ENCODE measurements at places on chromosomes 6 and 20. TPM values are rescaled to one million over a fixed set of nuclear protein-coding genes. Genes with fewer than 3 reads are reported as not detected.
A peak's percentile ranks its signal among the peaks of the same experiment; 100 is the strongest.

DNA sequence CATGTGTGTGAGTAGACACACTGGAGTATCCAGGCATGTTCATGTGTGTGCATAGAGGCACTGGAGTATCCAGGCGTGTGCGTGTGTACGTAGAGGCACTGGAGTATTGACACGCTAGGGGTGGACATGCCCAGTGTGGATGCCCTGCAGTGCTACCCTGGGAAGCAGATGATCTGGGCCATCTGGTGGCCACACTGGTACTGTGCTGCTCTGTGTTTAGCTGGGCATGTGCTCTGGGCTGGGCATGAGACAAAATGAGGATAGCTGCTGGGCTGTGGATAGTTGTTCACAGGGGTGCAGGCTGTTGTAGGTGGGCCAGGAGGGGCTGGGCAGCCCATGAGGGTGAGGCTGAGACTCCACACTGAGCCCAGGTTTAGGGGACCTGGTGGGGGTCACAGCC is 24.0 kb upstream of the NPBWR2 start:
- DNase-seq, result peak; percentile 42
- H3K27me3 ChIP-seq, result no peaks in the 10 kb centered on the region
- no peaks in the 10 kb centered on the region for H3K36me3 ChIP-seq
- H3K27ac ChIP-seq, result no peak overlapping the region
- no peak overlapping the region for H3K4me3 ChIP-seq

DNA sequence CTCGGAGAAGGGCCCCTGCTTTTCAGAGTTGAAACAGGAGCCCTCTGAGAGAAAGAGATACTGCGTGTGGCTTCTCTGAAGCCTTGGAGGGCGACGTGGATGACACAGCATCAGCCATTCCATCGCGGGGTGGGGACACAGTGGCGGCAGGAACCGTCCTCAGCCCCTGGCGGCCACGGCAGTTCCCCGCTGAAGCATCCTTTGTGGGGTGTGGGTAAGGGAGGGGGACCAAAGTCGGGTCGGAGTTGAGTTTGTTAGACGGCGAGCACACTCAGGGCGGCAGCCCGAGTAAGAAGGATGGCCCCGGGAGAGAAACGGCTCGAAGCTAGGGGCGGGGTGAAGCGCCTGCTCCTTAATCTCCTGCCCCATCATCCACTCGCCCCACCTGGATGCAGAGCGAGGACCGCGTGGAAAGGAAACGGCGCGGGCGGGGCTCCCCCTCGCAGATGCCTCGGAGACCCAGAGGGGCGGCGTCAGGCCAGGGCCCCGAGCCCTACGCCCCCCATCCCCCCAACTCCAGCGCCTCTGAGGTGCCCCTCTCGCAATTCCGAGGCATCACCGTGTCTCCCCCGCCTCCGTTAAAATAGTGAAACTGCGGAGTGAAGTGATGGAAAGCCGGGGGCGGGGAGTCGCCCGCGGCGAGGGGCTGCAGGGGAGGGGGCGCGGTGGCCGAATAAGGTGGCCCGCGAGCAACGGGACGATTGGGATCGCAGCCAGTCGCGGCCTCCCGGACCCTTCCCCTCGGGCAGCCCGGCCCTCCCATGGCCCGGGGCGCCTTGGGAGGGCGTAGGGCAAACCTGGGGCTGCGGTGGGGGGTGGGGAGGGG is 796 bp upstream of the RREB1 start:
- DNase-seq, result peak; percentile 67
- no peaks in the 10 kb centered on the region for H3K36me3 ChIP-seq
- H3K27me3 ChIP-seq, result no peaks in the 10 kb centered on the region
- H3K4me3 ChIP-seq, result peak overlapping the region; percentile 84
- no peak overlapping the region for H3K27ac ChIP-seq
- no peaks in the 10 kb centered on the region for H3K4me1 ChIP-seq

GRCh38 chr20:12966468-12967085 is 42.2 kb upstream of the SPTLC3 start:
- no peaks in the 10 kb centered on the region for H3K36me3 ChIP-seq
- no peaks in the 10 kb centered on the region for H3K27me3 ChIP-seq
- H3K27ac ChIP-seq, result no peak overlapping the region
- no peak for DNase-seq

DNA sequence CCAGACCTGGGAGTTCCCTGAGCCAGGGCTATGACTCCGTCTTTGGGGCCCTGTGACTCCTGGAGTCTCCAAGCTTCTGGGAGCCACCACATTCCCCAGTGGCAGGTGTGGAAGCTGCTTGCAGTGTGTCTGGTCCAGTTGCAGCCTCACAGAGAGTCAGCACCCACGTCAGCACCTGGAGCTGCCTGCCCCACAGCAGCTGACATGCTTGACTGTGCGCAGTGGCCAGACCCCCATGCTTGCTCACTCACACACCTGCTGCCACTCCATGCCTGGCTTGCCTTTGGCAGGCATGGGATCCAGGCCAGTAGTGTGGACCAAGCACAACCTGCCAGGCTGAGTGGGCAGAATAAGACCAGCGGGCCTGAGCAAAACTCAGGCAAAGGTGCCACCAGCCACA is 31.0 kb upstream of the ASIP start:
- DNase-seq, result no peak
- H3K4me1 ChIP-seq, result no peaks in the 10 kb centered on the region
- no peak overlapping the region for H3K27ac ChIP-seq

DNA sequence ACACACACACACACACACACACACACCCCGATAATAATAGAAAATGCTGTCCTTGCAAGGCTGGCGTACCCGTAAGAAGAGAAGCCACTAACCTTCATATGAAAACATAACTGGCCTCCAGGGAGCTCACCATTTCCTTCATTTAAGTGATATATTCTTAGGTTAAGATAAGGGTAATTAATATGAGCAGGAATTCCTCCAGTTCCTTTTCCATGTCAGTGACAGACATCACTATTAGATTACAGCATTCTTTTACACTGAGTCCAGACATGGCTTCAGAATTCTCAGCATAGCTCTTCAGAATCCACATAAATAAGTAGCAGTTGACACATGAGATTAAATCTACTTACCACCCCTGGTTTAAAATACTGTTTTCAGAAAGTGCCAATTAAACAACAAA is 121.9 kb downstream of the SIM1 start:
- H3K4me3 ChIP-seq, result no peak overlapping the region
- H3K27ac ChIP-seq, result no peak overlapping the region
- H3K27me3 ChIP-seq, result no peaks in the 10 kb centered on the region
- H3K4me1 ChIP-seq, result peaks cover 4% of the 10 kb centered on the region
- no peak for DNase-seq

GRCh38 chr20:19205981-19206396 is 6.5 kb upstream of the SLC24A3 start:
- H3K27ac ChIP-seq, result no peak overlapping the region
- DNase-seq, result peak; percentile 70
- H3K4me3 ChIP-seq, result no peak overlapping the region
- no peaks in the 10 kb centered on the region for H3K27me3 ChIP-seq
- no peaks in the 10 kb centered on the region for H3K36me3 ChIP-seq

DNA sequence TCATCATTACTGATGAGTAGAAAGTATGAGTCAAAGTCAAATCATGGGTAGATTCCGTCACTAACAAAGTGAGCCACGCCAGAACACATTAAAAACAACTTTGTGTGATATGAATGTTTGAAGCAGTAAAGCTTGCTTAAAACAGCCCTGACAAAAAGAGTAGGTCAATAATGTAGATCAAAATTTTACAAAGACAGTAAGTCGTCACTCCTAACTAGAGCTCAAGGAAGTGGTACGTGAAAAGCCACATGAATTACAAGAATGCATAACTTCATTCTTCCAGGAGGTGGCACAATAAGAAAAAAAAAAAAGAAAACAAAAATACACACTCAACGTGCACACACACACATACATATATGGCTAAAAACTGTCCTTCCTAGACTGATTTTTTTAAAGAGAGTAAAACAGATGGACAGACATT is 69.9 kb downstream of the HACE1 start:
- no peak overlapping the region for H3K27ac ChIP-seq
- H3K36me3 ChIP-seq, result no peaks in the 10 kb centered on the region
- H3K27me3 ChIP-seq, result no peaks in the 10 kb centered on the region
- H3K4me3 ChIP-seq, result no peak overlapping the region

GRCh38 chr20:34615477-34615876 is 57.0 kb downstream of the MAP1LC3A start:
- no peaks in the 10 kb centered on the region for H3K4me1 ChIP-seq
- no peak for DNase-seq
- H3K27ac ChIP-seq, result no peak overlapping the region
- H3K4me3 ChIP-seq, result no peak overlapping the region
- H3K27me3 ChIP-seq, result no peaks in the 10 kb centered on the region

Gene RNF217
- total RNA-seq, result 52.6 TPM

Gene SMLR1
- total RNA-seq, result not detected

Gene EYS
- not detected for total RNA-seq

Data from aorta (tissue), 5 donors.